Forelimb muscle (tissue), 1 donor: ENCODE measurements at places on chromosomes 7 and 10.

DNA sequence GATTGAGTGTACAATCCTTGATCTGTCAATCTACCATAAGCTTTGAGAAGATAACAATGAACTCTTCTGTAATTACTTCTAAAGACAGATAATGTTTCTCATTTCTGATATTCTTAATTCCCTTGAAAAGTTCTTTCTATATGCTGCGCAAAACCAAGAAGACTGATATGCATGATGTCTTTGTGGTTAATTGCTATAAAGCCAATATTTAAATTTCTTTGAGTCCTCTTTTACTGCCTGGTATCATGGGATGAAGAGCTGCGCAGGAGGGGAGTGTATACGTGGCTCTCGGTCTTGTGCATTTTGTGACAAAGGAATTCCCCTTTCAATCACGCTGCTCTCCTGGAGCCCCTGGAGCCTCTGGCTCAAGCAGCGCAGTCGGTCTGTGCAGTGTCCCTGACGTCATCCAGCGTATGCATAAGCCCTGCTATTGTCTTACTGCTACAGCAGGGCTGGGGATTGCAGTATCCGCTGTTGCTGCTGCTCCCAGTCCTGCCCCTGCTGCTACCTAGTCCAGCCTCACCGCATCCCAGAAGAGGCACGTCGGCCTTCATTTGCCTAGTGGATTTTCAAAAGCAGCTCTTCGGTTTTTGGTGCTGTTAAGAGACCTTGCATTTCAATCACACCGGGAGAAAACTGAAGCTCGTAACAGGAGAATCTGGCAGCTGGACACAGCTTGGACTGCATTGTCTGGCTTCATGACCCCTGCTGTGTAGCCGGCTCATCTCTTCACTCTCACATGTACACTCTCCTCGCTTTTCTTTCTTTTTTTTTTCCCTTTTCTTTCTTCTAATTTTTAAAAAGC, 66.7 kb downstream of the ST7 start:
- DNase-seq, result peak; percentile 91

GRCh38 chr10:35074266-35074665, 15.9 kb downstream of the CUL2 start:
- no peak for DNase-seq

DNA sequence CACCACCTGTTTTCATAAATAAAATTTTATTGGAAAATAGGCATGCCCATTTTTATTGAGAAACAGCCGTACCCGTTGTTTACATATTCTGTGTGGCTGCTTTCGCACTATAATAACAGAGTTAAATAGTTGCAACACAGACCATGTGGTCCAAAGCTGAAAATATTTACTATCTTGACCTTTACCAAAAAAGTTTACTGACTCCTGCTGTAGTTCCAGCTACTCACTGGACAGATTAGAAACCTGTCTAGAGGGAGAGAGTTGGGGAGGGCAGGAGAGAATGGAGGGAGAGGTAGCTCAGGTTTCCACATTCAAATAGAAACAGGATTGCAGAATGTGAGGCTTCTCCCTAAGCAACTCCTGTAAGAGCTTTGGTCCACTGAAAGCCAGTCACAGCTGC, 55.1 kb upstream of the GLCCI1 start:
- no peak for DNase-seq

DNA sequence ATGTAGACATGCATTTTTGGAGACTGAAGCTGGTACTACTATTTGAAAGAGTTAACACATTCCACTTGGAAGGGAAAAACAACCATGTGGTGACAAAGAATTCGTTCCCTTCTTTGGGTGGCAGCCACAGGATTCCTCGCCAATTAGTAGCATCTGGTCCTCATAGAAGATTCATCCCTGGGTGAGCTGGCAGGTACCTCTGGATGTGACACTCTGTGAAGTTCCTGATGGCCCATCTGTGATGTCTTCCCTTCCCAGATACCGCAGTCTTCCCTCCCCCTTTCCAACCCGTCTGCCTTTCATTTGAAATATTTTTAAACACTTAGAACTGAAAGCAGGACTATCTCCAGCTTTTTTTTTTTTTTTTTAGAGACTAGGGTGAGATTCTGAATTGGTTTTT, 569.5 kb downstream of the TYW1 start:
- DNase-seq, result no peak

GRCh38 chr10:113960617-113961181, 83.0 kb upstream of the ADRB1 start:
- DNase-seq, result no peak

GRCh38 chr10:43903451-43903850, 254.8 kb upstream of the ZNF32 start:
- no peak for DNase-seq

GRCh38 chr10:113056030-113056429, 106.0 kb downstream of the TCF7L2 start:
- DNase-seq, result no peak

DNA sequence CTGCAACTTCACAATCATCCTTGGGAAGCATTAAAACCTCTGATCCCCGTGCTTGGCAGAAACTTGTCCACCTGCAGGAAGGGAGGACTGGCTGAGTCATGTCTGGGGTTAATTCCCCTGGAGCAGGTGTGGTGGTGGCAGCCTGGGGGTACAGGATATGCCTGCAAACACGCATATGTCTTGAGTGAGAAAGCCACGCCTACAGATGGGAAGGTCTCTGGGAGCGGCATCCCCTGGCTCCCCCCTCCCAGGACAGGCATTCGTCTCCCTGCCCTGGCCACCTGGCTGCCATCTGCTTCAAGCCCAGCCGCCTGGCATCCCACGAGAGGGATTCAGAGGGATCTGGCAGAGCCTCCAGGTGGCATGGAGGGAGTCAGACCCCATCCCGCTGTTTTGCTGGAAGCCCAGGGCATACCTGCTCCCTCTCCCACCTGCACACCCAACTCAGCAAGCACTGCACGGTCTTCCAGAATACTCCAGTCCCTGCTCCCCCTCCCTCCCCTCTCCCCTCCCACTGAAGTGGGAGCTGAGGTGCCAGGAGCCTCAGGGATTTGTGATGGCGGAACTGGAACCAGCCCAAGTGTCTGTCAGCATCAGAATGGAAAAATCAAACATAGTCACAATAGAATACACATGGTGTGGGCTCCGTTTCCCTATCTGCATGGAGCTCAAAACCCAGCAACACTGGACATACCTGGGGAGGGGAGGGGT, 61.0 kb downstream of the CAMK2B start:
- DNase-seq, result no peak

GRCh38 chr7:29109358-29109757, 37.0 kb downstream of the CPVL start:
- no peak for DNase-seq

DNA sequence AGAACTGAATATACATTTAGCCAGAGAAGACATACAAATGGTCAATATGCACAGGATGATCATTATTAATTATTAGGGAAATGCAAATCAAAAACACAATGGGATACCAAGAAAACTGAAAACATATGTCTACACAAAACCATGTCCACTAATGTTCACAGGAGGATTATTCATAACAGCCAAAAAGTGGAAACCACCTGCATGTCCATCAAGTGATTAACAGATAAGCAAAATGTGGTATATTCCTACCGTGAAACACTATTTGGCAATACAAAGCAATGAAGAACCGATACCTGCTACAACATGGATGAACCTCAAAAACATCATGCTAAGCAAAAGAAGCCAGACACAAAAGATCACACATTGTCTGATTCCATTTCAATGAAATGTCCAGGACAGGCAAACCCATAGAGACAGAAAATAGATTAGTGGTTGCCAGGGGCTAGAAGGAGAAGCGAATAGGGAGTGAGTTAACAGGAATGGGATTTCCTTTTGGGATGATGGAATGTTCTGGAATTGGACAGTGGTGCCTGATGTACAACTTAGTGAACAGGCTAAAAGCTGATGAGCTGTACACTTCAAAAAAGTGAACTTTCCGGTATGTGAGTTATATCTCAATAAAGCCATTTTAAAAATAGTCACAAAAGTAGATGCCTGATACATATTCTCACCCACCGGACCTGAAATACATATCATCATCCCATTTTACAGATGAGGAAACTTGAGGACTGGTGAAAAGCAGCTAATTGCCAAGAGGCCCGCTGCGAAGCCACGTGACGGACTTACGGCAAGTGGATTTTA, 33.6 kb downstream of the HIPK2 start:
- DNase-seq, result no peak

- DNase-seq, result no peak
Measured at GRCh38 chr10:29120216-29120615, 168.7 kb upstream of the LYZL1 start.

DNA sequence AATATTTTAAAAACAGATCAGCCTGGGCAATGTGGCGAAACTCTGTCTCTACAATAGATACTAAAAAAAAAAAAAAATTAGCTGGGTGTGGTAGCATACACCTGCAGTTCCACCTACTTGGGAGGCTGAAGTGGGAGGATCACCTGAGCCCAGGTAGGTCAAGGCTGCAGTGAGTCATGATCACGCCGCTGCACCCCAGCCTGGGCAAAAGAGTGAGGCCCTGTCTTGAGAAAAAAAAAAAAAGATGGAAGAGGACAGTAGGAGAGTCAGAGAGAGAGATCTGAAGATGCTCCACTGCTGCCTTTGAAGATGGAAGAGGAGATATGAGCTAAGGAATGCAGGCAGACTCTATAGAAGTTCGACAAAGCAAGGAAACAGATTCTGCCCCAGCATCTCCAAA, 181.9 kb downstream of the CALN1 start:
- DNase-seq, result no peak

- DNase-seq, result no peak
Measured at GRCh38 chr7:75813084-75813483, 522 bp downstream of the CCL24 start.

DNA sequence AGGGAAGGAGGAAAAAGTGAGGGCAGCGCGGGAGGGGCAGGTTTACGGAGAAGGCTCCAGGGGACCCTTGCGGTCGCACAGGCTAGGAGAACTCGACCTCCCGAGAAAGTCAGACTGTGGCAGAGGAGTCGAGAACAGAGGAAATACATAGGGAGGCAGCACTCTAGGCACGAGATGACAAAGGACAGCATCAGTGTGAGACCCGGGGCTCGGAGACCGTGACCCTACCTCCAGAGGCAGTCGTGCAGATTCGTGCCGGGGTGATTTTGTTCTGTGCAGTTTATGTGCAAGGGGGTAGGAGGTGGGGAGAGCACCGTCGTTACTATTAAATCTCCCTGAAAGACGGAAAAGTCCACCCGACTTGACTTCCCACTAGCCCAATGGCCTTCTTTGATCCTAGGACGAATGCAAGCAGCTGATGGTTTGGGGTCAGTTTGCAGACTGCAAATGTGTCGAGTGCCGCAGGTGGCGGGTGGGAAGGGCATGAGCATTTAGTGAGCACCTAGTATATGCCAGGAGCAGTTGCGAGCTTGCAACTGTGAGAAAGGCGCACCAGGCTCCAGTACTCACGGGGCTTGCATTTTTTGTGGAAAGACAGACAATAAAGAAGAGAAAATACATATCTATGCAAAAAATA, 674 bp upstream of the OSBPL3 start:
- no peak for DNase-seq

DNA sequence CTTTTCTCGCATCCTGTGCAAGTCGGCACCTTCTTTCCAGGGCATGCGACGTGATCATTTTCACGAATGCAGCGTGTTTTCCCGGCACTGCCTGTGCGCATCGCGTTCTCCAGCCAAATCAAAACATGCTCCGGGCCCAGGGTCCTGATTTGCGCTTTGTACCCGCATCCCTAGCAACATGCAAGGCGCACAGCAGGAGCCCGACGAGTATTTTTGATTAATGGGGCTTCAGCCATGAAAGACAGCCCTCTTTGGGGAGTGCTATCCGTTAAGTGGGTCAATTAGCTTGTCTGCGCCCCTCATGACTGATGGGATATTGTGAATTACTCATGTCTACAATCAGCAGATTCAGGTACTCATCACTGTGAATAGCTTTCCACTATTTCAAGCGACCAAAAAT, 243.3 kb upstream of the RNF32 start:
- DNase-seq, result no peak

DNA sequence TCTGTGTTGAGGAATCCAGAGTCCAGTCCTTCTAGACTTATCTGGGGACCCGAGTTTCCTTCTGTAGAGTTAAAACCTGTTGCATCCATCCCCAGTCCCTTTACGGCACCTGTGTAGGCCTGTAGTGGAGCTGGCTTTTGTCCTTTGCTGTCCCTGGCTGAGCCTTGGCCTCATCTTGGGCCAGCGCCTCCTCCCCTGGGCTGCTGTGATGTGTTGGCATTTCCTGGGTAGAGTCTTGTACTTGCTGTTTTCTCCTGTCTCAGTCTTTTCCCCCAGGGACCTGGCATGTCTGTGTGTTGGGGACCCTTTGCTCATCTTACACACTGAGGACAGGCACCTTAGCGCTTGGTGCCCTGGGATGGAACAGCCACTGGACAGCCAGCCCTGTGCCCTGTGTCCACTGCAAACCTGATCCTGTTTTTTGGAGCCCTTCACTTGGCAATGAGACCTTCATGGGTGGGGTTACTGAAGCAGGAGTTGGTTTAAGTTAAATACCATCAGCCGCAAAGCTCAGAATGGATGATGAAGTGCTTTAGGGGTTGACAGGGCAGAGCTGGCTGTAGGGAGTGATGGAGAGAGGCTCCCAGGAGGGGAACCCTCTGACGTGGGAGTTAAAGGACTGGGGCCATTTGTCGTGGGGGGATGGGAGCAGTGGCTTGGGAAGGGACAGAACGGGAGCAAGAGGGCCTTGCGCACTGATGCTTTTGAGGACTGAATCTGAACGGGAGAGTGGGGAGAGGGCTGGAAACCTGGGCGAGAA, 50.9 kb downstream of the CUX1 start:
- no peak for DNase-seq

DNA sequence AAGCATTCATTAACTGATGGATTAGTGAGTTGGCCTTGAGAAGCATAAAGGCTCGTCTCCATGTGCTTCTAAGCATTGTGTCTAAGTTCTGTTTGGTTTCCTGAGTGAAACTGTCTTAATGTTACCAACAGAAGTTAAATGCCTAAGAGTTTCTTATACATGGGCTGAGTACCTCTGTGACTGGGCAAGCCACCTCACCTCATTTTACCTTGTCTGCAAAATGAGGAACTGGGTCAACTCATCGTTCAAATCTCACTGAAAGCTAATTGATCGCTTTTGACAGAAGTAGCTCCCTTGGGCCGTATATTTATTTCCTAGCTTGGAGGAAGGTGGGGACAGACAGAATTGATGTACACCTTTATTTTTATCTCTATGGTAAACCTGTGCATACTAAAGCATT, 88.9 kb downstream of the TCF7L2 start:
- no peak for DNase-seq

- no peak for DNase-seq
Measured at GRCh38 chr7:94907811-94908322, 473 bp downstream of the PPP1R9A start.

GRCh38 chr7:193481-194251, 1.3 kb downstream of the FAM20C start:
- DNase-seq, result no peak

DNA sequence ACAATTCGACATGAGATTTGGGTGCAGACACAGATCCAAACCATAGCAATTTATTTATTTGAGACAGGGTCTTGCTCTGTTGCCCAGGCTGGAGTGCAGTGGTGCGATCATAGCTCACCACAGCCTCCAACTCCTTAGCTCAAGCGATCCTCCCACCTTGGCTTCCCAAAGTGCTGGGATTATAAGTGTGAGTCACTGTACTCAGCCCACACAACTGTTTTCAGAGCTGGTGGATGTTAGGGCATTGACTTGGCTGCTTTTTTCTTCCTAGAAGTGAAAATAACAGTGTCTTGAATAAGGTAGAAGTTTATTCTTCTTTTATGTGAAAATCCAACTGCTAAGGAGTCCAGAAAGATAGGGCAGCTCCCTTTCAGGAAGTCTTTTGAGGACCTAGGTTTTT, 132.1 kb downstream of the CCDC3 start:
- DNase-seq, result no peak
